Thymus (tissue), 14 donors: ENCODE measurements at places on chromosomes 4 and X.

DNA sequence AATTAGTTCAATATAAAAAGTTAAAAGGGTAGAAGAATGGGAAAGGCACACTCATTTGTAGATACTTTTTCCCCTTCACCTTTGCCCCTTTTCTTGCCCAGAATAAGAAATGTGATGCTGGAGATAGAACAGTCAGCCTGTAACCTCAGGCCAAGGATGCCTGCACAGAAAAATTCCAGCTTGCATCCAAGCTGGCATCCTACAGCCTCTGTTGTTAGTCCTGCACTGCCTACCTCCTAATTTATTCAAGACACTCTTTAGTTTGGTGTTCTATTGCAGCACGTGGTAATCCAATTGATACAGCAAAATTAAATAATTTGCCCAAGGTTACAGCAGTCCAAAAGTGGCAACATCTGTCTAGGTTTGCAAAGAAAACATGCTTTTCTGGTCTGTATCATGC is 9.7 kb upstream of the USO1 start:
- DNase-seq = no peak

DNA sequence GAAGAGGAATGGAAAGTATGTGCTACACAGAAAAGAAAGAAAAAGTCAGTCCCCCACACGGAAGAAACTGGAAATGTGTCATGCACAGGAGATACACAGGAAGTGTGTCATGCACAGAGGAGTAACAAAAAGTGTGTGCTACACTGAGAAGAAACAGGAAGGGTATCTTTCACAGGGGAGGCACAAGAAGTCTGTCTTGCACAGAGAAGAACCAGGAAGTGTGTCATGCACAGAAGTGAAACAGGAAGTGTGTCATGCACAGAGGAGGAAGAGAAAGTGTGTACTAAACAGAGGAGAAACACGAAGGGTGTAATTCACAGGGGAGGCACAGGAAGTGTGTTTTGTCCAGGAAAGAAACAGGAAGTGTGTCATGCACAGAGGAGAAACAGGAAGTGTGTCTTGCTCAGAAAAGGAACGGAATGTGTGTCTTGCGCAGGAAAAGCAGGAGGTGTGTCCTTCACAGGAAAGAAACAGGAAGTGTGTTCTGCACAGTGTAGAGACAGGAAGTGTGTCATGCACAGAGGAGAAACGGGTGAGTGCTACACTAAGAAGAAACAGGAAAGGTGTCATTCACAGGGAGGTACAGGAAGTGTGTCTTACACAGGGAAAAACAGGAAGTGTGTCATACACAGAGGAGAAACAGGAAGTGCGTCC is 527.2 kb upstream of the PRKX start:
- no peak for DNase-seq

GRCh38 chr4:180296036-180296599 is 1947.1 kb upstream of the TENM3 start:
- DNase-seq = no peak

DNA sequence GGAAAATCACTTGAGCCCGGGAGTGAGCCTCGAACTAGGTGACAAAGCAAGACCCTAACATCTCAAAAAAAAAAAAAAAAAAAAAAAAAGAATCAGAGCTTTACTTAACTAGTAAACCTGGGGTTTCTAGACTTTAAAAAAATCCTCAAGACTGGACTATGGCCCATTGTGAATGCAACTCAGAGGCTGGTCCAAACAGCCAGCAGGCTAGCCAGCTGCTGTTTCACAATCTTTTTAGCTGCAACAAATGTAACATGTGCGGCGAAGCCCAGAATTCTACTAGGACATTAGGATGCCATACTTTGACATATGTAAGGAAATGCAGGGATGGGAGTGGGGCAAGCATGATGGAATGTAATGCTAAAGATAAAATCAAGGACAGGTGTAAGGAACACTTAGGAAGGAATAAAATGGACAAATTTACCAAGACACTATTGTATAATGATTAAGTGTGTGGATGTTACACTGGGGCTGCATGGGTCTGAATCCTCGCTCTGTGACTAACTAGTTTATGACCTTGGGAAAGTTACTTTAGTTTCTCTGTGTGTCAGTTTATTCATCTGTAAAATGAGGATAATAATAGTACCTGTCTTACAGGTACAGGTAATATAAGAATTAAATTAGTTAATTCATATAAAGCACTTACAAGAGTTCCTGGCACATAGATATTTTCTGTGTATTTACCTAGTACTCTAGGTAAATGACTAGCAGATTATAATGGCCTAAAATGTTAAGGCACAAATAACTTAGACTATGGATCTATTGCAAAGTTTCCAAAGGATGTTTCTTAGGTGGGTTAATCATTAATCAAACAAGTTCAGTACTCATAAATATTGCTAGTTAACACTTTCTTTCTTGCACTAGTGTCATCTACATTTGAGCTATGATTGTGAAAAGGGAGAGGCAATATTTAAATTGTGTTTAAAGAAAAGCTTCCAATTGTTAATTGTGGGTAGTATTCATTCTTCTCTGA is 49.5 kb downstream of the HELQ start:
- no peak for DNase-seq

DNA sequence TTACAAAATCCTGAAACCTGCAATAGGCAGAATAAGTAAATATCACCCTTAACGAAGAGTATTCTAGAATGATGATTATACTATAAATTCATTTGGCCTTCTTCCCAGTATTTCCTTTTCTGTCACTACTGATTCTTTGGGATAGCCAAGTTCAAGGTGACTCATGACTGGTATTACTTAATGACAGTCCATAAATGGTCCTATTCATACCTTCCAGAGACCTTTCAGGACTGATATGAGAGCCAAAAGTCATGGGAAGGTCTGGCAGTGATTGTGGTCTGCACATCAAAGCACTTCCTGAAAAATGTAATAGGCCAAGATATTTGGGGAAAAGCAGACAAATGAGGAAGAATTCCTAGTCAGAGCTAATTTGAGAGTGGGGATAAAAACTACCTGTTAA is 239.6 kb upstream of the FAM47A start:
- DNase-seq = no peak

DNA sequence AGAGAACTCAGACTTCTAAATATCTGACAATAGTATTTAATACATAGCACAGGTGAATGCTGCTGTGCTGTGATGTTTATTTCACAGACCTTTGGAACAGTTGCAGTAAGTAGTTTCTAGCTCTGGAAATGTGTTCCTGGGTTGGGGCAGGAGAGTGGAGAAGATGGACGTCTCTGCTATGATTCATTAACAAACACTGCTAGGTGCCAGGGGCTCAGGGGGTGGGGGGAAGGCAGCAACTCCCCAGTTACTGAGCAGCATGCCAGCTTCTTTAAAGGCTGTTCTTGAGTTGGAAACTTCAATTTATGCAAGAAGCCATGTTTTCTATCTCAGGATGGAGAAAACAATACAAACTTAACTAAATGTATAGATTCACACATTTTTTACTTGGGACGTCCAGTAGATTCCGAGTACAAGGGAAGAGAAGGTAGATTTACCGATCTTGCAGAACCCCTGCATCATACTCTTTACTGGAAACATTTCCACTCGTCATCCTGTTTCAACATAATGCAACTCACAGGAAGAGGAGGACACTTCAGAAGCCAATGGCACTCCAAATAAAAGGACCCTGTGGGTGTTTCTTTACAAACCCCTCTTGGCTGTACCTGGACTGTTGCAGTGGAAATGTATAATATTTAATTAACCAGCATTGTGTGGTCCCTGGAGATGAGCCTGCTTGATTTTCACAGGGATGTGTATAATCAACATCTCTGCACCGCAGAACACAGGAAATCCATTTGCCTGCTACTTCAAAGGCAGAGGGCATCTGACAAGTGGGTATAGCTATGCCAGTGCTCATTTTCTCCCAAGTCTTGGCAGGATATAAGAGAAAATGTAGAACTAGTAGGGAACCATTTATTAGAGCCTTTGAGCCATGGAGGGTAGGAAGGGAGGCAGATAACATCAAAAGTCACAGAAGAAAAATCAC is 171.4 kb downstream of the SH3KBP1 start:
- no peak for DNase-seq

GRCh38 chr4:103400405-103400804 is 202.3 kb upstream of the CENPE start:
- DNase-seq = no peak

DNA sequence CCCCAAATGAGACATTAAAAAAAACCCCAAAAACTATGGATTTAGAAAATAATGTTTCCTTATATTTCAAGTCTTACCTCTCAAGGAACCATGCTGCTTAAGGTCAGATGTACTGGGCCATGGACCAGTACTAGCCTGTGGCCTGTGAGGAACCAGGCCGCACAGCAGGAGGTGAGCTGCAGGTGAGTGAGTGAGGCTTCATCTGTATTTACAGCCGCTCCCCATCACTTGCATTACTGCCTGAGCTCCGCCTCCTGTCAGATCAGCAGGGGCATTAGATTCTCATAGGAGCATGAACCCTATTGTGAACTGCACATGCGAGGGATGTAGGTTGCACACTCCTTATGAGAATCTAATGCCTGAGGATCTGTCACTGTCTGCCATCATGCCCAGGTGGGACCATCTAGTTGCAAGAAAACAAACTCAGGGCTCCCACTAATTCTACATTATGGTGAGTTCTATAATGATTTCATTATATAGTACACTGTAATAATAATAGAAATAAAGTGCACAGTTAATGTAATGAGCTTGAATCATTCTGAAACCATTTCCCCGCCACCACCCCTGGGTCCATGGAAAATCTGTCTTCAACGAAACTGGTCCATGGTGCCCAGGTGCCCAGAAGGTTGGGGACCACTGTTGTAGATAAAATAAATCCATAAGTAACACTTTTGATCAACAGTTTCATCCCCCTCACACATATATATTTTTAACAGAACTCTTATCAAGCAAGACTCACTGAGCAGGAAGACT is 105.3 kb upstream of the CBR4 start:
- no peak for DNase-seq

GRCh38 chr4:6845027-6845426 is 62.5 kb downstream of the KIAA0232 start:
- DNase-seq = no peak

GRCh38 chr4:79385641-79386040 is 22.4 kb downstream of the GK2 start:
- no peak for DNase-seq
